ENCODE measurements at places on chromosomes 2 and 18. TPM values are rescaled to one million over a fixed set of nuclear protein-coding genes. Genes with fewer than 3 reads are reported as not detected.

SCTR gene
- total RNA-seq = not detected

NCKAP5 gene
- total RNA-seq = 0.12 TPM

CCDC141 gene
- total RNA-seq = not detected

MBD2 gene
- total RNA-seq = 14.6 TPM

L3MBTL4 gene
- 0.09 TPM for total RNA-seq

LRRTM4 gene
- total RNA-seq = not detected

DTNA gene
- 16.1 TPM for total RNA-seq

GPBAR1 gene
- total RNA-seq = not detected

TP53I3 gene
- 51.0 TPM for total RNA-seq

CHRNG gene
- not detected for total RNA-seq

DSC2 gene
- 3.7 TPM for total RNA-seq

C2orf15 gene
- not detected for total RNA-seq

SPATA3 gene
- not detected for total RNA-seq

SERPINB13 gene
- total RNA-seq = not detected

SIX3 gene
- total RNA-seq = not detected

CRYGC gene
- not detected for total RNA-seq

PPP1R1C gene
- total RNA-seq = not detected

STAT4 gene
- total RNA-seq = 0.47 TPM

ATP8B1 gene
- total RNA-seq = 4.8 TPM

COL3A1 gene
- 8,532 TPM for total RNA-seq

AOX1 gene
- total RNA-seq = 50.3 TPM

KATNAL2 gene
- 10.8 TPM for total RNA-seq

RUFY4 gene
- not detected for total RNA-seq
